ENCODE measurements at places on chromosomes 6 and 20.

- no peak for DNase-seq
These were observed 3.9 kb downstream of the PTPRK start for GRCh38 chr6:128516514-128516898.

DNA sequence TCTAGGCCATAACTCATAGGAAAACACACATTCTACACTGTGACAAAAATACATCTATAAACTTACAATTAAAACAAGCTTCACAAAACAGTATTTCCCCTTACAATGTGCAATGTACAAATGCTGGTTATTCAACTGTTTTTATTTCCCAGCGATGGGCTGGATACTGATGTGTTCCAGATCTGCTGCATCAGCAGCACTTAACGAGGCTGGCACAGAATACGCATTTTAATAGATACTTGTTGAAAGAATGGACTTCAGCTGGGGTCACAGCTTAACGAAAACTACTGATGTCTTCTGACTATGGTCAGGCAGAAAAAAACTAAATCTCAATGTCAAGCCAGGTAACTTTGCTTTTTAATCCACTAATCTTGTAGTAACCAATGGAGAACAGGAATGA, 70.9 kb downstream of the B4GALT5 start:
- no peak for DNase-seq

GRCh38 chr6:23731609-23732008, 394.4 kb upstream of the NRSN1 start:
- no peak for DNase-seq

- DNase-seq: no peak
These were observed 51.0 kb upstream of the C20orf144 start for GRCh38 chr20:33611106-33611505.

DNA sequence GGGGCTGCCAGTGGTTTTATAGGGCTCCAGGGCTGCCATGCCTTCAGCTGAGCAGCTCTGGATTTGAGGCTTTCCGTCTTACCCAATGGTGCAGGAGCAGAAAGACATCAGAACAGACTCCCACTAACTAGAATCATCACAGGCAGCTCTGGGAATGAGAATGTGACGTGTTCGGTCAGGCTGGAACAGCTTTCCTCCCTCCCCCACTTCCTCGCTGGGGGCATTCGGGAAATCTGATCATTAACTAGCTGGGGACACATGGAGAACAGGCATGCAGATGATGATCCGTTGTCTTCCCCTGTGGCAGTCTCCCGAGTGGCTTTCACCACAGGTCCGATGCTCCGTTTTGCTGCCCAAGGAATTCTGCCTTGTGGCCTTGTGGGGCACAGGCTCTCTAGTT, 5.5 kb upstream of the MTG2 start:
- DNase-seq: peak; percentile 9

DNA sequence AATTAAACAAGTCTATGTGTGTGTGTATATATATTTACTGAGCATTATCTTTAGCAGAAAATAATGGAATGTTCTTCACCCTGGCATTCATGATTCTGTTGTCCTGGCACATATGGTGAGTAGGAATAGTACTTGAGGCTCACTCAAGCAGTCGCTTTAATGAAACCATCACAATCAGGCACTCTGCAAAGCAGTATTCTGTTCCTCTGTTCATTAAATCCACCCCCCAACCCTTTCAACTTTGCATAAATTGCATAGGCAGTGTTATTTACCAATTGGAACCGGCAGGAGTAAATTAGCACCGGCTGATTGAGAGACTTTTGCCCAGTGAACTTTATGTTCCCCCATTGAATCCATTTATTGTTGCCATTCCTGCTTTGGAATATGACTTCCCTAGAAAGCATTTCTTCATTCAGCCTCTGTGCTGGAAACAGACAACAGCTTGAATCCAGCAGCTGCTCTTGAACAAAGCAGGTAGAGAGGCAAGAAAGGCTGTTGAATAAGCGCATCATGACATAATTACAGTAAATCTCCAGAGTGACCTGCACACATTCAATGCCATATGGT, 268.0 kb upstream of the RNF217 start:
- DNase-seq: no peak

- no peak for DNase-seq
These were observed 46.6 kb upstream of the TFAP2C start for GRCh38 chr20:56582542-56582941.

- no peak for DNase-seq
These were observed 172.5 kb upstream of the JARID2 start for GRCh38 chr6:15073344-15073789.

- DNase-seq: no peak
These were observed 34.3 kb upstream of the OGFRL1 start for GRCh38 chr6:71254323-71254722.

GRCh38 chr6:79868098-79868722, 79.1 kb downstream of the ELOVL4 start:
- no peak for DNase-seq

DNA sequence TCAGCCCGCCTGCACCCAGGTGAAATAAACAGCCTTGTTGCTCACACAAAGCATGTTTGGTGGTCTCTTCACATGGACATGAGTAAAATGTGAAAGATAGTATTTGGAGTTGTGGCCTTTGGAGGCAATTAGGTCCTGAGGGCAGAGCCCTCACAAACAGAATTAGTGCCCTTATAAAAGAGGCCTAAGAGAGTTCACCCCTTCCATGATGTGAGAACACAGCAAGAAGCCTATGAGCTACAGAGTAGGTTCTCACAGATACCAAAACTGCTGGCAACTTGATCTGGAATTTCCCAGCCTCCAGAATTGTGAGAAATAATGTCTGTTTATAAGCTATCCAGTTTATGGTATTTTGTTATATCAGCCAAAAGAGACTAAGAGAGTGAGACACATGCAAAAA, 74.5 kb downstream of the TRDN start:
- no peak for DNase-seq

DNA sequence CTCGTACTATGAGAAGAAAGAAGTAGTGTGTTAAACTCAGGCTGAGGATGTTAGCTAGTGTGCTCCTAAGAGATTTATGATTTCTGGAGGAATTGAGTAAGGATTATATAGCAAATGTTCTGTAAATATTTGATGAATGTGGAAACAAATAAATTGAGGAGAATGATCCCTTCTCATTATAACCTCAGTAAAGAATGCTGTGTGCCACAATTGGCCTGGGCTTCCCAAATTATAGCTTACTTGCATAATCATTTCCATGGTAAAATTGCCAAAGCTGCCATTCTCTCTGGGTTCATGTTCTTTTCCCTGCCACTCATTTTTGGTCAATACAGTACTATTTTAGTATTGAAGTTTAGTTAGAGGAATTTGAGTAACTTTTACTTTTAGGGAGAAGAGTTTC, 128.5 kb downstream of the FLRT3 start:
- DNase-seq: no peak

- no peak for DNase-seq
These were observed 105.7 kb downstream of the PLEKHG1 start for GRCh38 chr6:150705392-150705791.

- DNase-seq: no peak
These were observed 81.5 kb downstream of the SULF2 start for GRCh38 chr20:47703748-47704147.

GRCh38 chr20:45578231-45578630, 853 bp downstream of the WFDC8 start:
- DNase-seq: no peak

DNA sequence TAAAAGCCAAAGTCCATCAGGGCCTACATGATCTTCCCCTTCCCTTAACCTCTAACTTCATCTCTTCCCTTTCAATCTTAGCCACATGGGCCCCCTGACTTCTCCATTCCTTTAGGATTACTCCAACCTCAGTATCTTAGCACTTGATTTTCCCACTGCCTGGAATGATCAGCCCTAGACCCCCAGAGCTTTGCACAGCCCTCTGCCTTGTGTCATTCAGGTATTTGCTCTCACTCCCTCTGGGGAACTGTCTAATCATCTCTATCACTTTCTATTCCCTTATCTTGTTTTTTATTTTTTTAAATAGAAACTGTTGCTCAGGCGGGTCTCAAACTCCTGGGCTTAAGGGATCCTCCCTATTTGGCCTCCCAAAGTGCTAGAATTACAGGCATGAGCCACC, 13.3 kb upstream of the ZNFX1 start:
- no peak for DNase-seq

DNA sequence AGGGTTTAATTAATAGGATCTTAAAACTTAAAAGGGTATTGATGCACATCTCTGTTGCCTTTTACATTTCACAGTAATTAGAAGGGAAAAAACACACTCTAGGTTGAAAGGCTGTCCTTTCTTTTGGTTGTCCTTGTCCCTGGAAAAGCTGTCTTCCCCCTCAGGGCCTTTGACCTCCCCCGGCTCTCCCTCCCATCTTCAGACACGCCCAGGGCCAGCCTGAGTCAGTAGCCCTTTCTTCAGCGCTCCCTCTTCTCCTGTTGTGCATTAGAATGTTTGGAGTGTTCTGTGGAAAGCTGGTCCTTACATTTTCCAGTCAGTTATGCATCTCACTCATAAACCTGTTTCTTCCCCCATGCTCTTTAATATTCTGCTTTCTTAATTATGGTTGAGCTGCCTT, 157.0 kb downstream of the MTHFD1L start:
- DNase-seq: no peak

- no peak for DNase-seq
These were observed 493.6 kb downstream of the EPM2A start for GRCh38 chr6:145241721-145242120.

DNA sequence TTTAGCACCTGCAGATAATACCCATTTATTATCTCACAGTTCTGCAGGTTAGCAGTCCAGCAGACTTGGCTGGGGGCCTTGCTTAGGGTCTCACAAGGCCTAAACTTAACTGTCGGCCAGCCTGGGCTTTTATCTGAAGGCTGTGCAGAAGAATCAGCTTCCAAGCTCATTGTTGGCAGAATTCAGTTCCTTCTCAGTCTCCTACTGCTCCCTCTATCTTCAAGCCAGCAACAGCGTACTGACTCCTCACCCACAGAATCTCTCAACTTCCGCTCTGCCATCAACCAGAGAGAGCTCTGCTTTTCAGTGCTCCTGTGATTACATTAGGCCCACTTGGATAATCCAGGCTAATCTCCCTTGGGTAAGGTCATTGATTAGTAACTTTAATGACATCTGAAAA, 30.2 kb upstream of the NHSL1 start:
- DNase-seq: no peak

DNA sequence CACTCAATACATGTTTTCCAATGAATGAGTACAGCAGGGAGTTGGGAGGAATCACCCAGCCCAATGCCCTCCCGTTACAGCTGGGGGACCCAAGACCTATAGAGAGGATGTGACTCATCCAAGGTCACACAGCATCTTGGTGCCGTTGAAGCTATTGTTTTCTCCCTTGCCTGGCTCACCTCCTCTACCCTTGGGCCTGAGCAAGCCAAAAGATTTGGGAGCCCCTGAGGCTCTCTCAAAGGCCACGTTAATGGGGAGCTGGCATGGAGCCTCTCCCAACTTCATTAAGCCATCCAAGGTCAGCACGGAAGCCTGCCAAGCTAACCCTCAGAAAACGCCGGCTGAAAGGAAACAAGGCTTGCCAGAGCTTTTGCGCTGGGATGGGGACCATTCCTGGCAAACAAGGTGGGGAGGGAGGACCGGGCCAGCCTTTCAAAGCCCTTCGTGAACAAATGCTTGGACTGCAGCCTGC, 30.4 kb downstream of the KCNB1 start:
- DNase-seq: no peak

DNA sequence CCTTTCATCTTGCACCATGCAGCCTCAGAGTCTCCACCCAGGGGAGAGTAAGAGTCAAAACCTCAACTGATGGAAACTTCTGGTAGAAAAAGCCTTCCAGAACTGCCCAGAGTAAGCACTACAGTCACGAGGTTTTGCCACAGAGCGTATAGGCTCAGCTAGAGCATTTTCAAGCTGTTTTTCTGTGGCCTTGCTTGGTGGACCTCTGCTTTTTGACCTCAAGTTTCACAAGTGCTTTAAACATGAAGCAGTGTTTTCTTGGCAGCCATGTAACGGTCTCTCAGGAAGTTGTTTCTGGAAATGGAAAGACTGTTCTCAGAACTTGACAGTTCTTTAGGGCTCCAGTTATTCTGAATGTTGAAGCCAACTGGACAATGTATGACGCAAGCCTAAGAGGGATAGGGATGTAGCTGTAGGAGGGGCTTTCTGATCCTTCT, 146.5 kb downstream of the ZDHHC14 start:
- DNase-seq: no peak

GRCh38 chr20:47347661-47348435, 8.7 kb downstream of the ZMYND8 start:
- DNase-seq: no peak

DNA sequence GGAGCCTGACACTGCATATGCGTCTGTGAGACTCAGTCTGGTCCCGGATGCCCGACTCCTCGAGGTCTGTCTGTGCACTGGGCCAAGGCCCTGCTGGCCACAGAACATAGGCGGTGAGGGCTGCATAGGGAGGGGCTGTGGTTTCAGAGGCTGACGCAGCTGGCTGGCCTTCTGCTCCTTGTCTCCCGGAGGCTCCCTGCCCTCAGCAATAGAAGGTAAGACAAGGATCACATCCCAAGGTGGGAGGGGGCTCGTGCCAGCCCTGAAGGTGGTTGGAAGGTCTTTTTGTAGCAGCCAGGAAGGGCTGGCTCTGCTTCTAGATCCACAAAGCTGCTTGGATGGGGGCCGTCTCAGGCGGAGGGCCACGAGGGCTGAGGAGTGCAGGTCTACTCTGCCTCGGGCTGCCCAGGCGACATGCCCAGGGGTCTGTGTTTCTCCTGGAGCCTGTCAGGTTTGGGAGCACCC, 239.8 kb upstream of the SULF2 start:
- no peak for DNase-seq

DNA sequence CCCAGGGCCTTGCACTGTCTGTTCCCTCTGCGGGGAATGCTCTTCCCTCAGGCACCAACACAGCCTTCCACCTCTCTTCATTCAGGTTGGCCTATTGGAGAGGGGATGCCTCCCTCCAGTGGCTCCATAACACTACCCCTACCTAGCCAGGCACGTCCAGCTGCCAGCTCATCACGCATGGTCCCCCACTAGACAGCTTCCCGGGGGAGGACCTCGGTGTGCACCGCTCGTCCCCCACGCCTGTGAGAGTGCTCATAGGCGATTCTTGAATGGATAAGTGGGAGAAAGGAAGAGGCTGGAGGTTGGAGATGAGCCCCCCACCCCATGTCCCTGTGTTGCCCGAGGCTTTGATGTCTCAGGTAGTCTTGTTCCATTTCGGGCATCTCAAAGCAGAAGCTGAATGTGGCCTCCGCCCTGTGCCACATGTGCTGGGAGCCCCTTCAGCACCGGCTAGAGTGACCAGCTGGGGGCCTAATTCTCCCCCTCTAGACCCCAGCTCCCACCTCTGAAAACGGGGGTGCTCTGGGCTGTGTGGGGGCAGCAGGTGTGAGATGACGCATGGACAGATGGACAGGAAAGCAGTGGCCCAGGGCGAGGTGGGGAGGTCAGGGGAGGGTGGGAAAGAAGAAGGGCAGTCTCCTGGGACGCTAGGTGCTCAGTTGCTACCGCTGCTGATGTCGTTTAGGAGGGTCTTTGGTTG, 333.0 kb downstream of the TAF4 start:
- DNase-seq: no peak

DNA sequence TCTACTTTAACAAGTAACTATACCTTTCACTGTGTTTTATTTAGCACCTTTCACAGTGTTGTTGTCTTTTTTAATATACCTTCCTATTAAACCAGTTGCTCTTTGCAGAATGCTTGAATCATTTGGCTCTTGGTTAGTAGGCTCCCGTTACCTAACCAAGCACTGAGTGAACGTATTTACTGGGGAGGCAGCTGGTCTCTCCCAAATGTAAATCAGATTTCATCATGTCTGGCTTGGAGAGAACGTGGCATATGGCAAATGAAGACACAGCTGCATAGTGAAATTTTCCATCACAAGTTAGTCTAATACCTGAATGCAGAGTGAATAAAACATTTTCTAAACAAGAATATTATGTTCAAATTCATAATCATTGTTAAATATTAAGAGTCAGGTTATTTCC, 12.4 kb downstream of the HTR1E start:
- DNase-seq: no peak

GRCh38 chr20:50306478-50307423, 116.1 kb downstream of the CEBPB start:
- no peak for DNase-seq
